ENCODE measurements at places on chromosomes 12 and 14.

DNA sequence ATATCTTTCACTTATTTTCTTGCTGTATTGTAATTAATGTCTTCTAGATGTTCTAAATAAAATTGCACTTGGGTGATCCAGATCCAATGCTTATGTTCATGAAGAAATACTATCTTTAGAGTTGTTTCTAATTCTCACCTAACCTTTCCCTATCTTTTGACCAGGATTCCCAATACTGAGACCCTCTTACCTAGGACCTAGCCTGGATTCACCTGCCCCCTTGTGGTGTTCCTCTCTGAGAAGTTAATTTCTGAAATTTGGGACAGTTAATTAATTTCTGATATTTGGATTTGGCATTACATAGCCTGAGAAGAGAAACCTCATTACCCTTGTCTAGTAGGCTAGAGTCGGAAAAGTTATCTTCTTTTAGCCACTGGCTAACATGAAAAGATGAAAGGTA is 29.5 kb downstream of the FOXA1 start:
- no peak for DNase-seq

DNA sequence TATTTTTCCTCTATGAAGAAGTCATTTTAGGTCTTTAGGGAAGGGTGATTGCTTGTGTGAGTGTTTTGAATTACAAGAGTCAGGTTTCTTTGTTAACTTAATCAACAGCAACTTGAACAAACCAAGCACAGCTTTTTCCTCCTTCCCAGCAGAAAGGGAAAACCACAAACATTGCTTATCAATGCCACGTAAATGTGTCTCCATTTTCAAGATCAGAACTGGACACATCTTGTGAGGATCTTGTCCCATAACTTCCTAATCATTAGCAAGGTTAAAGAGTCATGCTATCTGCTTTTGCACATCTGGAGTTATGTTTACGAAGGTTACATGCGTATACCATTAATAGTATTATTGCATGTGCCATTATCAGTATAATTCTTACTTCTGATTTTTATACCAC is 248.0 kb upstream of the FLRT2 start:
- DNase-seq, result no peak

DNA sequence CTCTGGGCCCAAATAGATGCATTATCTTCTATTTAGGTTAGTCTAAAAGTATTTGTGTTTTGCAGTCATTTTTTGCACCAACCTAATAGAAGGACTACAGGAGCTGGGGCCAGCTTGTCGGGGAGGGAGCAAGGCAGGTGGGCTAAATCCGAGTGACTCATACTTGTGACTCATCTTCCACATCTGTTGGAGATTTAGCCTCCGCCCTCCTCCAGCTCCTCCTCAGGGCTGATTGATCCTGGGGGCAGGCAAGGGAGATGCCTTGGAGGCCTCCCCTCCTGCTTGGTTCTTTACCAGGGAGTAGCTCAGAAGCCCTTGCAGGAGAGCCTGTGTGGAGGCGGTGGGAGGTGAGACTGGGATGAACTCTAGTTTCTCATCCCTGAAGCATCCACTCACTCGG is 27.9 kb downstream of the RHOF start:
- DNase-seq, result no peak

- DNase-seq, result no peak
These were observed 160.2 kb upstream of the LMNTD1 start for GRCh38 chr12:25713264-25713663.

GRCh38 chr14:68192935-68193334 is 373.4 kb downstream of the RAD51B start:
- no peak for DNase-seq

GRCh38 chr14:67532998-67533753 is at the start of gene PLEKHH1:
TSS of gene PLEKHH1 (plus strand) at chr14:67533290. CDS start at chr14:67541868, 8,578 bp downstream.
- DNase-seq, result peak; percentile 23

- DNase-seq, result no peak
These were observed 238.2 kb upstream of the NOVA1 start for GRCh38 chr14:26835979-26836570.
